ENCODE measurements at places on chromosomes 7 and 10.

DNA sequence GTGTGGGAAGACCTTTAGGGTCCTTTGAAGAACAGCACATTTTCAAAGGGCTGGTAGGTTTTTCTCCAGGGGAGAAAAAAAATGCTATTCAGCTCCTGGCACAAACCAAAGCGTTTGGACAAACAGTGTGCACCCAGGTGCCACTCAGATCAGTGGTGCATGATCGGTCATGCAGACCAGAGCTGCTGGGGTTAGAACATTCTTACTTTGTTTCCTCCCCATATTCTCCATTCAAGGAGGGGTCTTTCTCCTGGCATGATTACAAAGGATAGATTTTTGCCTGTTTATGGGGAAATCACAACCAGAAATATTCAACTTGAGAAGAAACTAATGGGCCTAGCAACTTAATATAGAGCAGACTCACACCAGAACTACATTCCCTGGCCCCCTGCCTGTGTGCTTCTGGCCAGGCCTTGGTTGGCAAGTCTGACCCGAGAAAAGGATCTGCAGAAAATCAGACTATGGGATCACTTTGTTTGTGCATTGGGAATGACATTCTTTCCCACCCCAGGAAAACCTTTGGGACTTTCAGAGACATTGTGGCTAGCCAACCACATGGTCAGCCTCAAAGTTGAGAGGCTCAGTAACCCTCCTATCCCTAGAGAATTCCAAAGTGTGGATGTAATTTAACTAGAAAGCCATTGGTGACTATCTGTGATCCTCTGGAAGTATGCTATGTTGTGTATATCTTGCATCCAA, 82.3 kb upstream of the FGL2 start:
- no peak for DNase-seq

GRCh38 chr7:22561895-22562593, 62.1 kb upstream of the STEAP1B start:
- DNase-seq: no peak

DNA sequence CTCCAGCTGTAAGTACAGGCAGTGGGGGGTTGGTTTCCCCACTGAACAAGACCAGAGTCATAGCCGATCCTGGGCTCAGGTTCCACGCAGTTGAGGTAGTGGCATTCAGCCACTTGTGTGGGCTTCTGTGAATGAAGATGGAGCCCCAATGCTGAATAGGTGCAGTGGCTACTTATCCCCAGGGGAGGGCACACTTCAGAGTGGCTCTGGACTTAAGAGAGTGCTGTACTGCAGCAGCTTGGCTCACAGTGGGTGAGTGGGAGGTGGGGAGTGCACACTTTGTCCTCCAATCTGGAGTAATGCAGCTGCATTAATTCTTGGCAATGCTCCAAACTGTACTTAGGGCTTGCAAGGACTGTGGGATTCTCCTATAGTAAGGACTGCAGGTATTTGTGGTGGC, 81.9 kb downstream of the BUB3 start:
- DNase-seq: no peak

- no peak for DNase-seq
These were observed 31.3 kb downstream of the GNAT3 start for GRCh38 chr7:80480566-80480965.

DNA sequence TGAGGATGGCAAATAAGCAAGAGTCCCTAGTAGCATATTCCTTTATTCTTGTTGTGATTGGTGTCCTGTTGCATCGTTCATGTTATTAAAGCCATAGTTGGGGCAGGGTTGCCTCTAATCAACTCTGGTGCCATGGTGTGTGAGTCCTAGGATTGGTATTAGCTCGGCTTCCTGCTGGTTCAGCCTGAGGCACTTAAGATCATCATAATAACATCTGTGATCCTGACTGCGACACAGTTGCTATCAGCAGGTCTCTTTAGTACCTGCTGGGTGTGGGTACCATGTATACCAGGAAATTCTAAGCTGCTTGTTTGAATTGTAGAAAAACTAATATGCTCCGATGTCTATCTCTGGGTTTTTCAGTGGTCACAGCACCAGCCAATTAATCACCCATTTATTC, 1.6 kb downstream of the WEE2 start:
- no peak for DNase-seq

- DNase-seq: no peak
These were observed 41.3 kb upstream of the SRPK2 start for GRCh38 chr7:105429746-105430612.
